LHCN-M2 (cell line): ENCODE measurements at places on chromosomes 11 and 22. TPM values are rescaled to one million over a fixed set of nuclear protein-coding genes. Genes with fewer than 3 reads are reported as not detected.

The LRRN4CL gene
- 41.4 and 68.1 TPM in 2 replicates for total RNA-seq

The SCGB1C1 gene
- not detected in 2 replicates for total RNA-seq

DNA sequence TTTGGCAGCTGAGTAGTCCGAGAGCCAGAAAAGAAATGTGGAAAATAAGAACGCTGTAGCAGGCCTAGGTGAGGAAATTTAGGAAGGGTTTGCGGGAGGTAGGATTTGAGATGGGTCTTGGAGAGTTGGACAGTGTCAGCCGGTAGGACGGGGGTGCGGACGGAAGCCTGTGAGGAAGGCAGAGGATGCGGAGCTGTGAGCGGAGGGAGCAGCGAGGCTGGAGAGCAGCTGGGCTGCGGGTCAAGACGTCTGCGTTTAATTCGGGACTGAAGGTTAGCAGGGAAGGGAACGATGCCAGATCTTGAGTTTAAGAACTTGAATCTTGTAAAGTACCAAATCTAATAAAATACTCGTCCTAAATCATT is 669 bp upstream of the TIGD3 start:
- DNase-seq, result no peak

DNA sequence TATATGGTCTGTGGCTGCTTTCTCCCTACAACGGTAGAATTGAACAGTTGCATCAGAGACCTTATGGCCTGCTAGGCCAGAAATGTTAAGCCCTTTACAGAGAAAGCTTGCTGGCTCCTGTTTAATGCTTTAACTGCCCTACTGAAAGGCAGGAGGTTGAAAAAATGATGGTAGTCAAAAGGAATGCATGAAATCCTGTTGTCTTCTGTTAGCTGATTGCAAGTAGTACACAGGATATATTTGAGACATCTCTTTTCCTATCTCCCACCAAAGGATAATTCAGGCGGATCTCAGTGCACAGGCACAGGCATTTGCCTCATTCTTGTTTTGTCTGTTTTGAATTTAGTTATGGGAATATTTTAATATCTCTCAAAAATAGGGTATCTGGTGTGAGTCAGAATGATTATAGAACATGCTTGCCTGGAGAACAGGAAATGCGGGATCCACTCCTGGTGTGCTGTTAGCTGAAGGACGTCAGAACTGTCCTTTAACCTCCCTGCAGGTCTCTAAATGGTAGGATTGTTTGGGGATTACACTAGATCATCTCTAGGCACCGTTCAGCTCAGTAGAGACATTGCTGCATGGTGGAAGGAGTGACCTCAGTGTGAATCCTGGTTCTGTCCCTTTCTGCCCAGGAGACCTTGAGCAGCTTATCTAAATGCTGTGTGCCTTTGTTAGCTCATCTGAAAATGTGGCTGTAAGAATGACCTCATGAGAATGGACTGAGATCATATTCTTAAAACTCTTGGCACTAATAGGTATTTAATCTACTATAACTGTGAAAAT is 49.5 kb downstream of the PACS1 start:
- DNase-seq, result peak; percentile 71

DNA sequence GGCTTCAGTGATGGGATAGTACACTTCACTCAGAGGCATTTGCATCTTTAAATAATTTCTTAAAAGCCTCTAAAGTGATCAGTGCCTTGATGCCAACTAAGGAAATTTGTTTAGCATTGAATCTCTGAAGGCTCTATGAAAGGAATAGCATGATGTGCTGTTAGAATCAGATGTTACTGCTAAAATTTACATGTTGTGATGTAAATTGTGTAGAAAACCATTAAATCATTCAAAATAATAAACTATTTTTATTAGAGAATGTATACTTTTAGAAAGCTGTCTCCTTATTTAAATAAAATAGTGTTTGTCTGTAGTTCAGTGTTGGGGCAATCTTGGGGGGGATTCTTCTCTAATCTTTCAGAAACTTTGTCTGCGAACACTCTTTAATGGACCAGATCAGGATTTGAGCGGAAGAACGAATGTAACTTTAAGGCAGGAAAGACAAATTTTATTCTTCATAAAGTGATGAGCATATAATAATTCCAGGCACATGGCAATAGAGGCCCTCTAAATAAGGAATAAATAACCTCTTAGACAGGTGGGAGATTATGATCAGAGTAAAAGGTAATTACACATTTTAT is 4.6 kb downstream of the MALAT1 start:
- DNase-seq, result no peak

DNA sequence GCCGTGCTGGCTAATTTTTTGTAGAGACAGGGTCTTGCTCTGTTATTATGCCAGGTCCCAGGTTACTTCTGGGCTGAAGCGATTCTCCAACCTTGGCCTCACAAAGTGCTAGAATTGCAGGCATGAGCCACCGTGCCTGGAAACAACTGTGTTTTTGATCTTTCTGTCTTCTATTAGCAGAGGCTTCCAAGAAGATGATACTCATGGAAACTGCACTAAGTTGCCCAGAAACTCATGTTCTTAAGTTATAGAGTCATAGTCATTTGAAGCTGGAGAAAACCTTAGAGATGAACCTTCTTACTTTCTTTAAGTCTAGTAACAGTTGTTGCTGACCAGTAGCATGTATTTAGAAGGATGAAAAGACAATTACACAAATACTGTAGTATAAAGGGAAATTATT is 37.1 kb upstream of the HSPA8 start:
- no peak for DNase-seq

GRCh38 chr22:27878541-27878940 is 40.5 kb downstream of the PITPNB start:
- DNase-seq, result no peak

- peak; percentile 66 for DNase-seq
Observed at GRCh38 chr11:63916837-63917691, at the start of gene RCOR2. RCOR2 (minus strand) TSS chr11:63917164; CDS start chr11:63916456, 708 bp downstream.
